ENCODE measurements at places on chromosomes 16 and 17.

- no peak for DNase-seq
Observed at GRCh38 chr17:54814371-54814770, 86.3 kb upstream of the TOM1L1 start.

GRCh38 chr17:49741009-49741691 is 22.8 kb downstream of the FAM117A start:
- no peak for DNase-seq

DNA sequence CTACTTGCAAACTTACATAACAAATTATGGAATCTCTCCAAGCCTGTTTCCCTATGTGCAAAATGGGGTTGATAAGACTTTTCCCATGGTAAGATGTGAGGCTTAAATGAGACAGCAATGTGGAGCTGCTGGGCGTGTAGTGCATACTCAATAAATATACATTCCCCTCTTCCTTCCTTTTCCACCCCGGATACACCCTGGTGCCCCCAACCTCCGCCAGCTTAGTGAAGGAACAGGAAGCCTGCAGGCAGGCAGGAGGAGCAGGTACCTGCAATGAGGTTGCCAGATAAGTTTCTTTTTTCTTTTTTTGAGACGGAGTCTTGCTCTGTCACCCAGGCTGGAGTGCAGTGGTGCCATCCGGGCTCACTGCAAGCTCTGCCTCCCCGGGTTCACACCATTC is 14.9 kb downstream of the C17orf50 start:
- no peak for DNase-seq

DNA sequence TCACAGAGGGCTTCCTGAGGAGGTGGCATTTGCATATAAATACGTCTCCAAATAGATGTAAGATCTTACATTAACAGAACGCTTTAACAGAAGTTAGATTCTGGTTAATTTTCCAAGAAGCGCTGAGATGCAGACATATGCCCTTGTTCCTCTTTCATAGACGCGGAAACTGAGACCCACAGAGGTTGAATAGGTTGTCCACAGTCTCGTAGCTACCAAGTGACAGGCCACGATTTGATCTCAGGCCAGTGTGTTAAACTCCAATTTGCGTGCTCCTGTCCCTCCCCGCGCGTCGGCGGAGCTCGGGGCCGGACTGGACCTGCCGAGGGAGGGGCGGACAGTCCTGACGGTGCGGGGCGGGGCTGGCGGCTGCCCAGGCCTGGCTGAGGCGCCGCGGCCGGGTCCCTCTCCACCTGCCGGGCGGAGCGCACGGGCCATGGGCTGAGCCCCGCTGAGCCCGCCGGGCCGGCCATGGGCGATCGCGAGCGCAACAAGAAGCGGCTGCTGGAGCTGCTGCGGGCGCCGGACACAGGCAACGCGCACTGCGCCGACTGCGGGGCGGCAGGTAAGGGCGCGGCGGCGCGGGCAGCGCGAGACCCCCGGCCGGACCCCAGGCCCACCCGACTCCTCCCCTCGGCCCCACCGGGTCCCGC is at the start of gene ADAP2:
ADAP2 (plus strand) TSS at position 402 of the 653 bp plus-strand sequence; CDS start at position 472, 70 bp downstream.
- DNase-seq = no peak

DNA sequence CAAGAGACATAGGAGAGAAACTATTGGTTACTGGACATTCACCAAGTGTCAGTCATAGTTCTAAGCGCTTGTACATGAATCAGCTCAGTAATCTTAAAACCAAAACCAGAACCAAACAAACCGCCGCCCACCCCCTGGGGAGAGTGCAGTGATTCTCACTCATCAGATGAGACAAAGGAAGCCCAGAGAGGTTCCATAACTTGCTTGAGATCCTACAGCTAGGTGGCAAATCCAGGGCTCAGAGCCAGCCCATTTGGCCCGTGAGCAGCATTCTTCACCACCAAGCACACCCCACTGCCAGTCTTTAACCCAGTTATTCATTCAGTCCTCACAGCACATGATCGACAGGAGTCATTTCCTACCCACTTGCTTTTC is 37.2 kb upstream of the RGS9 start:
- peak; percentile 77 for DNase-seq

GRCh38 chr16:6603780-6604325 is 728.8 kb upstream of the RBFOX1 start:
- no peak for DNase-seq

DNA sequence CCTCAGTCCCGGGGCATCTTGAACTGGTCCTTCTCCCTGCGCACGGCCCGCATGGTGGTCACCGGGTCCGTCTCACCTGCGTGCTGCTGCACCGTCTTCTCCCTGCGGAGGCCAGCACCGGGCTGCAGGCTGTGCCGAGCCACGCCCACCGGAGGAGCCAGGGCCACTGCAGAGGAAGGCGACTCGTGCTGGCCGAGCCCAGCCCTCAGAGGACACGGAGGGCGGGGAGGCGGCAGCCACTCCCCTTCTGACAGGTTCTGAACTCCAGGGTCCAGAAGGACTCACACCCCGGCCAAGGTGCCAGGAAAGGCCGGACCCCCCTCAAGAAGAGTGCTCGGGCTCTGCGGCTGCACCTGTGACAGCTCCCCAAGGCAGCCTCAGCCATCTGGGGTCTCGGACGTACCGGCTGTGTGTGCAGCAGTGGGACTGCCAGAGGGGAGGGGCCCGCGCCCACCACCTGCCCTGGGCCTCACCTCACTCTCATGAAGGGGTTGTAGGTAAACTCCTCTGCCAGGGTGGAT is 15.8 kb upstream of the IGFALS start:
- DNase-seq = no peak

DNA sequence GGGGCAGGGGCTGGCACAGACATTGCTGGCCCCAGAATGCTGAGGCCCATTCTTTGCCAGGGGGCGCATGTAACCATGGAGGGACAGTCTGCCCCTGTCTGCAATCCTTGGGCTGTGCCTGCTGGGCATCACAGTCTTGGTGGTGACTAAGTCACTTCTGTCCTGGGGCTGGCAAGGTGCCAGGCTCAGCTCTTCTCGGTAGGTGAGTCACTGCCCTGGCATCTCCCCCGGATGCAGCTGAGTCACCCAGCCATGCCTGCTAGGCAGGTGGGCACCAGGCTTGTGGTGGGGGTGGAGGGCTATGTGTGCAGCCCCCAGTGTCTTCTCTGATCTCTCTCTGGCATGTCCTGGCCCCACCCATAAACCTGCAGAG is 5.6 kb downstream of the RARA start:
- peak; percentile 94 for DNase-seq

DNA sequence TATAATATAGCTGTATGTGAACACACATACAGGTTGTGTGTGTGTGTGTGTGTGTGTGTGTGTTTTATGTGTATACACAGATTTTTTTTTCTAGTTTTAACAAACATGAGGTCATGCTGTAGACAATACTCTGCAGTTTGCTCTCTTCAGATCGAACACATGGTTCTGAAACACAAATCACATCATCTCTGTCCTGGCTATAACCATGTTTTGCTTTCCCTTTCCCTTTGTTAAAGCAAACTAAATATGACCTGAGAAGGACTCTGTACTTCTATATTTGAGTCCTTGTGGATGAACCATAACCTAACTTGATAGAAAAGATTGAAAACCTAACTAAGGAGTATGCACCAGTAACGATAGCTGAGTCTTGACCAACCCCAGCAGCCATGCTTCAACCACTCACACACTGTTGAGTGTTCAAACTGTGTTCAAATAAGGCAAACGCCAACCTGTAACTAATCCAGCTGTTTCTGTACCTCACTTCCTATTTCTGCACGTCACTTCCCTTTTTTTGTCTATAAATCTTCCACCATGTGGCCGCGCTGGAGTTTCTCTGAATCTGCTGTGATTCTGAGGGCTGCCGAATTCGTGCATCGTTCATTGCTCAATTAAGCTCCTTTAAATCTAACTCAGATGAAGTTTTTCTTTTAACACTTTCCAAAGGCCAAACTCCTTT is 303.8 kb downstream of the HS3ST3B1 start:
- no peak for DNase-seq

DNA sequence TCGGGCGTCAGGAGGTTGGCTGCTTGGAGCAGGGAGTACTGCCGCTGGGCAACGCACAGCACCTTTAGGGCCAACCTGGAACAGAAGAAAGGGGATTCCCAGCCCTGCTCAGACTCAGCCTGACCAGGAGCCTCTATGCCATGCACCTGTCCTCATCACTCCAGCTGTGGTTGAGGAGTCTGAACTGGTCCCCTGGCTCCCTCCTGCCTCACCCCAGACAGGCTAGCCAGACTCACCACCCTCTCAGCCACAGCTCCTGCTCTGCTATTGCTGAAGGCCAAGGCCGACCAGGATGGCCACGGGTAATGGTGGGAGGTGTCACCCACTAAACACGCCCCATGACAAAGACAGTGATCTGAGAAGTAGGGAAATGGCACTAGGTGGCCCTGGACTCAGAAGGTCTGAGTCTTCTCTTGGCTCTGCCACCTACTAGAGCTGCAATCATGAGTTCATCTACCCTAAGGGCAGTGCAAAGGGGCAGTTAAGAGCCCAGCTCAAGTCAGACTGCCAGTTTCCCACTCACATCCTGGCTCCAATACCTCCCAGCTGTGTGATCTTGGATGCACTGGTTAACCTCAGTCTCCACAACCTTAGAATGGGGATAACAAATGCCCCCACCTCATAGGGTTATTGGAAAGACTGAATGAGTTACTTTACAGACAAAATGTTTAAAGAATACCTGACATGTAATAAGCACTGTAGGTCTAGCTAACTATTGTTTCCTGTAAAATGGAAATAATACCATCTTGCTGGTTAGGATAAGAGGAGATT is 13.8 kb upstream of the GFAP start:
- DNase-seq = no peak

GRCh38 chr17:68182940-68183551 is 64.8 kb upstream of the AMZ2 start:
- DNase-seq = no peak

DNA sequence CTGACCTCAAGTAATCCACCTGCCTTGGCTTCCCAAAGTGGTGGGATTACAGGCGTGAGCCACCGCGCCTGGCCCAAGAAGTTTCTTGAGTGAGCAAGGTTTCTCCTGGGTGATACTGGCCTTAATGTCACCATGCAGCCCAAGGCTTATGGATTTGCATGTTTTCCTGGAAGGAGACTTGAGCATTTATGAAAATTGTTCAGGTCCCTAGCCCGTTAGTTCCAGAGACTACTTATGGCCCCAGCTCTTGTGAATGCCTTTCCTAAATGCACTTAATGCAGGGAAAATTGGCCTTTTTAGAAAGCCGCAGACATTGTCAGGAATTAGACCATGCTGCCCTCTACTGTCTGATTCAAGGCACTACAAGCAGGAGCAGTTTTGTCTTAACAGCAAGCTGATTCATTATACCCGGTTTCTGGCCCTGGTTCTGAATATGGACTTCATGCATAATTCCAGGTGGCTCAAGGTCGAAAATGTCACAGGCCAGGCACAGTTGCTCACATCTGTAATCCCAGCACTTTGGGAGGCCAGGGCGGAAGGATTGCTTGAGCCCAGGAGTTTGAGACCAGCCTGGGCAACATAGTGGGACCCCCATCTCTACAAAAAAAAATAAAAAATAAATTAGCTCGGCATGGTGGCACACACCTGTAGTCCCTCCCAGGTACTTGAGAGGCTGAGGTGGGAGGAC is 91.3 kb downstream of the SNX29 start:
- peak; percentile 72 for DNase-seq
